ENCODE measurements at places on chromosomes 13 and 19.
A peak's percentile ranks its signal among the peaks of the same experiment; 100 is the strongest.

GRCh38 chr13:97131447-97131846 is 90.7 kb upstream of the MBNL2 start:
- DNase-seq = no peak

- no peak for DNase-seq
Measured at GRCh38 chr19:2198317-2198716, 34.6 kb downstream of the DOT1L start.

DNA sequence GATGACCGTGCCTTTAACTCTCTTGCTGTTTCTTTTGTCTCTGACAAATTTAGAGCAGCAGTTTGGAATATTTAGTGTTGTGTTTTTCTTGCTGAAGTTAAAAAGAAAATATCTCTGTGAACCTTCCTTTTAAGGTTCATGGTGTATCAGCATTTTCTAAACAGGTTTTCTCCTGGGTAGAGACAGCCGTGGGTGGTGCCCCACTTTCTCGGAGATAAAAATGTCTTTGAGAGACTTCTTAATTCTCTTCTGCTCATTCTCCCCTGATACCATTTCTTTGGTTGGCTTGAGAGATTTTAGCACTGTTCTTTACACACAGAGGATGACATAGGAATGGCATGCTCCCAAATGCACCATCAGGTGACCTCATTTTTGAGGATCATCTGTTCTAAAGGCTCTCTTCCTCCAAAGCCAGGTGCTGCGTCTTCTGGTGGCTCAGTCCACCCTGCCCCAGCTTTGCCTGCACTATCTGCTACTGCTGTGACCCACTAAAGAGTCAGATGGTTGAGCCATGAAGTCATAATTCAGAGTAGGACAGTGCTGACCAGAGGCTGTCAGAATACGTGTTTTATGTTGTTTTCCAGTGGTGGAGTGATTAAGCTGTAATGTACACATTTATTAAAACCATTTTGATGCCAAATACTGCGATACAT is 90.3 kb upstream of the SLC10A2 start:
- DNase-seq = no peak

DNA sequence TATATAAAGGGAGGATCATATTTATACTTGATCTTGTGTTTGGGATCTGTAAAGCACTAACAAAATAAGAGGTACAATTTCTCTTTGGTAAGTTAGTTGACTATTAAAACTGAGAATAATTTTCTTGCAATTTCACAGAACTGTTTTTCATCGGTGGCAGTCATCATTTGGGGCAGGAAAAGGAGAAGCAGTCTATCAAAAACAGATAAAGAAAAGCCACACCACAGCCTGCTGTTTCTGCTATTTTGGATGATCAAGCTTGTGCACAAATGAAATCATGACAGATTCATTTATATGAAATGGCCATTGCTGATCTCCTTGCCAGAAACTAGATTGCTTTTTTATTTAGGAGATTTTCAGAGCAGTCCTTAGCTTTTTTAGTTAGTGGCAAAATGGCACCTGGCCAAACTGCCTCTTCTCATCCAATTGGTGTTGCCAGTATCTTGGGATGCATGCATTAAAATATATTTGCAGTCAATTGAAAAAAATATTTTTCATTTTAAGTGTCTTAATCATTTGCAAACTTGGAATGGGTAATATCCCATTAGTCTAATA is 326.0 kb downstream of the HS6ST3 start:
- no peak for DNase-seq

DNA sequence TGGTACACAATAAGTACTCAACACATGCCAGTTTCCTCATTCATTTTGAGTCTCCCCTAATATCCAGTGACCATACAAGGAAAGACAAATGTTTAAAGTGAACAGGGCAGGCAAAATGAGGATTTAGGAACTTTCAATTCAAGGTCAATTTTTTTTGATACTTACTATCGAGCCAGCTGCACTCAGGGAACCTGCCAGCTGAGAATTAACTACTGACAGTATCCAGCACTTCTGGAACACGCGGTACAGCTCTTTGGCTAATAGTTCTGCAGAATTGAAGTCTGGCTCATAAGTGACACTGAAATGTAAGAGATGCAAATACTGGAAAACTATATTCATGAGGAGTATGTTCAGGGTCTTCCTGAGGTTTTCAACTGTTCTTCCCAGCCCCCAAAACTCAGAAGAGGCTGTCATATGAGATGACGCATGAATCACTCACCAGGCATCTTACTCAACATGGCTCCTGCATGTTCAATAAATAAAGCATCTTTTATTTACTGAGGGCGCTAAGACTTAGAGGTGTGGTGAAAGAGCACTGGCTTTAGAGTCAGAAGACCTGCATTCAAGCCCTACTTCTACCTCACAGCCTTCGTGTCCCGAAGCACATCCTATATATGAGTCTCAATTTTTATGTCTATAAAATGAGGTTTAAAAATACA is 25.6 kb downstream of the RUBCNL start:
- DNase-seq = no peak

- DNase-seq = no peak
Measured at GRCh38 chr19:6452223-6452614, 7.4 kb downstream of the SLC25A23 start.

DNA sequence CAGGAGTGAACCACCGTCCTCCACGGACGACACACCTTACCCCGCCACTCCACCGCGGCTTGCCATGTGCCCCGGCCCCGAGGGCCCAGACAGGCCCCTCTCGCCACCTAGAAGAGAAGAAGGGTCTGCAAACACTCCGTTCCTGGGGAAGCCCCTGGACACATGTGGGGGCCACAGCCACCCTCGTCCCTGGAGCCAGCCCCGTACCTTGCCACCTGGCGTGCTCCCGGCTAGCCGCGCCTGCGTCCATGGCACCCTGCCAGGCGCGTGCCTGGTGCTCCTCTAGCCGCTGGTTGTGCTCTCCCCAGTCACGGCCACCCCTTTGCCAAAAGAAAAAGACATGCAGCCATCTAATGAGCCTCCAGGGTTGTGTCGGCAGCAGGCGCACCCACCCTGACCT is 19.9 kb upstream of the TINCR start:
- DNase-seq = no peak

DNA sequence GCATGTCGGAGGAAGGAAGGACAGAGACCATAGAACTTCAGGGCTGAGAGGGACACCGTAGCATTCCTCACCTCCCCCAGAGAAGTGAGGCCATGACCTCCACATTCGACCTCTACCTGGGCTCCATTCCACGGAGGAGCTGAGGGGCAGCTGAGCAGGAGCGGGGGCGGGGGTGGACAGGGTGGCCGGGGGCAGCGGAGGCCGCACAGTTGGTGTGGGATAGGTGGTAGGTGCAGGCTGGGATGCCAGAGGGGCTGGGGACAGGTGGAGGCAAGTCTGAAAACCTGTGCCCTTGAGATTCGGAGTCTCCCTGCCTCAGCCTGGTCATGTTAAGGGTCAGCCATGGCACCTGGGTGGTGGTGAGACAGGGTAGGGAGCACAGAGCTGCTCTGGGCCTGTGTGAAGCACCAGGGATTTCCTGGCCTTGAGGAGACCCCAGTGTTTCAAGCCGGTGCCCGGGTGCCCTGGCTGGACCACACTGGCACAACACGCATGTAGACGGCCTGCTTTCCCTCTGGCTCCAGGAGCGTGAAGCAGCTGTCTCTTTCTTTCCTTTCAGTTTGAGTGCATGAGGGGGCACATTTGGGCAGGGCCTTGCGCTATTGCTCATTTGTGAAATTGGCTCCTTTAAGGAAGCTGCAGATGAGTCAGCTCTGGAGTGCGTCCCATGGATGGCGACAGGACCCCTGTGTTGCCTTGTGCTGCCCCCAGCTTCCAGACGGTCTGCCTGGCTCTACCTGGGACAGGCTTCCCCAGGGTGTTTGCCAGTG is 51.8 kb downstream of the TSSK6 start:
- DNase-seq = no peak

DNA sequence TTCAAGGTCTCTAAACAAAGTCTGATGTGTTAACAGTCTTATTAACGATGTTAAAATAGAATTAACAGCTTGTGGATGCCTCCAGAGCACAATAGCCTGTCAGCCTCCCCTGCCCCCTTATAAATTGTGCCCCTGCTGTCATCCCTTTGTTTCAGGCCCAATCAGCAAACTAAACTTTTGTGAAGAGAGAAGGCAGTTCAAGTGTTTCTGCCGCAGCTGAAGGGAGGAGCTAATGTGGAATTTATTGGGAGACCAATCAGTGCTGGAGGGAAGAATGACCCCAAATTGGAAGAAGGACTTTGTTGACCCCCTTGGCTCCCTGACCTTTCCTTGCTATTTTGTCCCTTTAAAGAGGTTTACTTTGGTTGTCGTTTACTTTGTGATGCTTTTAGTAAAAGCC is 160.5 kb downstream of the TM9SF2 start:
- DNase-seq = no peak

DNA sequence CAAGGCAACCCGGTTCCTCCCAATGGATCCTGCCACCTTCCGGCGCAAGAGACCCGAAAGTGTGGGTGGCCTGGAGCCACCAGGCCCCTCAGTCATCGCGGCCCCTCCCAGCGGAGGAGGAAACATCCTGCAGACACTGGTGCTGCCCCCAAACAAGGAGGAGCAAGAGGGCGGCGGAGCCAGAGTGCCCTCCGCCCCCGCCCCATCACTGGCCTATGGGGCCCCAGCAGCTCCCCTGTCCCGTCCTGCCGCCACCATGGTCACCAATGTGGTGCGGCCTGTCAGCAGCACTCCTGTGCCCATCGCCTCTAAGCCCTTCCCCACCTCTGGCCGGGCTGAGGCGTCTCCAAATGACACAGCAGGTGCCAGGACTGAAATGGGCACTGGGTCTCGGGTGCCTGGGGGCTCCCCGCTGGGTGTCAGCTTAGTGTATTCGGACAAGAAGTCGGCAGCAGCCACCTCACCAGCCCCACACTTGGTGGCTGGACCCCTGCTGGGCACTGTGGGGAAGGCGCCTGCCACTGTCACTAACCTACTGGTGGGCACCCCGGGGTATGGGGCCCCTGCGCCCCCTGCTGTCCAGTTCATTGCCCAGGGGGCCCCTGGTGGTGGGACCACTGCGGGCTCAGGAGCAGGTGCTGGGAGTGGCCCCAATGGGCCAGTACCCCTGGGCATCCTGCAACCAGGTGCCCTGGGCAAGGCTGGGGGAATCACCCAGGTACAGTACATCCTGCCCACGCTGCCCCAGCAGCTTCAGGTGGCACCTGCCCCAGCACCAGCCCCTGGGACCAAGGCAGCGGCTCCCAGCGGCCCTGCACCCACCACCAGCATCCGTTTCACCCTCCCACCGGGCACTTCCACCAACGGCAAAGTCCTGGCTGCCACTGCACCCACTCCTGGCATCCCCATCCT is 11.2 kb upstream of the PRR19 start:
- no peak for DNase-seq

DNA sequence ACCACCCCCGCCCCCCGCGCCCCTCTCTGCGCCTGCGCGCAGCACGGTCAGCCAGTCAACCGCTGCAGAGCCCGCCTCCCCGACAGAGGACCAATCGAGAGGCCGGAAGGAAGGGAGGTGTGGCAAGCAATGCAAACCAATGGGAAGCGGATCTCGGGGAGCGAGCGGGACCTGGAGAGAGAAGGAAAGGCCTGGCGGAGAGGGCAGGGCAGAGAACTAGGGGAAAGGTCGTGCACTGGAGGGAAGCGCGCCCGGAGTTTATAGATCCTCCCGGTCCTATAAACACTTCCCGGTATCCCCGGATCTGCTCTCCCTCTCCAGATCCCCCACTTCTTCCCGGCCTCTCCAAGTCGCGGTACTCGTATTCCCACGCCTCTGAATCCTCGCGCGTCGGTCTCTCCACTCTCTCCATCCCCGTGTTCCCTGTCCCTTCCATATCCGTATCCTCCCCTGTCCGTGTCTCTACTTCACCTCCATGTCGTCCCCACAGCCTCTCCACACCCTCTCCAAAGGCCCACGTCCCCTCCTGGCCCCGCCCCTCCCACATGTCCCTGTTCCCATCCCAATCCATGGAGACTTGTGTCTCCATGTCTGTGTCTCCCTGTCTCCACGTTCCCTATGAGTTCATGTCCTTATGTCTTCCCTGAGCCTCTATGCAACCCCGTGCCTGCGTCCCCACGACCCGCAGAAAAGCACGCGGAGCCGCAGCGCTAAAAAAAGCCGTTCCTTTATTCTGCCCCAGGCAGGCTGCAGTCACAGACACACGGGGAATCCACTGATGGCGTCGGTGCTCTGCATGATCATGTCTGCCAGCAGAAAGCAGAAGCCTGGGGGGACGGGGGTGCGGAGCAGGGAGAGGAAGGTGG is 434 bp upstream of the ETFB start:
- peak; percentile 95 for DNase-seq

DNA sequence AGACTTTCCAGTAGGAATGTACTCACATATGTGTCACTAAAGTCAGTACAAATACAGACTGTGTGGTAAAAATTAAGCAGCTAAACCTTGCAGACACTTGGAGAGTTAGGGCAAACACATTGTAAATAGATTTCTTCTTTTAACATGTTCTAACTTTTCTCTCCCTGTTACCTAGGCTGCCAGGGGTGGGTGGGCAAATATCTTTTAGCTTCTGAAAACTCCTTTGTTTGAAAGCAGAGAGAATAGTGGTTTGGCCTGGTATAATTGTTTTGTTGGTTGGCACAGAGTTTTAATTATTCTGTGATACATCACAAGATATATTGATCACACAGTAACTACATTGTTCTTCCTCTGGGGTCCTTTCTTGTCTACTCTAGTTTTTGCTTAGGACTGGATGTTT is 289.8 kb upstream of the DACH1 start:
- no peak for DNase-seq

GRCh38 chr19:5339950-5340636 is 519 bp downstream of the PTPRS start:
- no peak for DNase-seq

DNA sequence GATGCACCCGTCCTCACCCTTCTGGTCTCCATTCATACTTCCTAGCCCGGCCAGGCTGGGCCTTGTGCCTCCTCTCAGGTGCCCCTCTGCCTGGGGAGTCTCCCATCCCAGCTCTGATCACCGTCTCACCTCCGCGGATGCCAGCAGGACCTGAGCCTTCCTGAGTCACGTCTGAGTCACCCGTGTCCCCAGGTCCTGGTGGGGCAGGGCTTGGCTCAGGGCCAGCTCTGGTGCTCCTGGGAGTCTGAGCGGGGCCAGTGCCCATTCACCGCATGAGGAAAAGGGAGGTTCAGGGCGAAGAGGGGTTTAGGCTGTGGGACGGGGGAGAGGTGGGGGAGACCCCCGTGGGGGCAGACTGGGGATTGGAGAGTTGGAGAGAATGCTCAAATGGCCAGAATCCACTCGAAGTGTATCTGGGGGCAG is 593 bp downstream of the ATP8B3 start:
- DNase-seq = no peak

DNA sequence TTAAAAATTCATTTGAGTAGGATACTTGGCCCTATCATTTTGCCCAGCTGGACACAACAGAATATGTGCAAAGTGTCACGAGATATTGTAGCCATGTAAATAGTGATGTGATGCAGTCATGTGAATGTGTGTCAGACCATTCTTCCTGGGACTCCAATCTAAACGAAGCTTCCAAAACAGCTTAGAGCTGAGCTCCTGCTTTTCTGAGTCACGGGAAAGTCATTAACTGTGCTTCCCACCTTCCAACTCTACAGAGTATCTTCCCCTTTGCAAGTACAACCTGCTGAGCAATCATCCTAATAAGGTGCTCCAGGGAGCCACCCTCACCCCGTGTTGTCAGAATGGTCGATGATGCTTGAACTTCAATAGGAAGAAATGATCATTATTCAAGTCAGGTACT is 294.7 kb downstream of the MYO16 start:
- DNase-seq = no peak

GRCh38 chr13:41017159-41017558 is 2.0 kb downstream of the ELF1 start:
- no peak for DNase-seq

- no peak for DNase-seq
Measured at GRCh38 chr19:50719566-50719965, at the start of gene SHANK1. Gene SHANK1, minus strand, starts transcription at chr19:50719802. Its CDS starts 2,883 bp downstream, at chr19:50716919.

Measured in DMS79 (cell line).